Glutamatergic neuron (in vitro differentiated cells): ENCODE measurements at places on chromosomes 4 and X.

DNA sequence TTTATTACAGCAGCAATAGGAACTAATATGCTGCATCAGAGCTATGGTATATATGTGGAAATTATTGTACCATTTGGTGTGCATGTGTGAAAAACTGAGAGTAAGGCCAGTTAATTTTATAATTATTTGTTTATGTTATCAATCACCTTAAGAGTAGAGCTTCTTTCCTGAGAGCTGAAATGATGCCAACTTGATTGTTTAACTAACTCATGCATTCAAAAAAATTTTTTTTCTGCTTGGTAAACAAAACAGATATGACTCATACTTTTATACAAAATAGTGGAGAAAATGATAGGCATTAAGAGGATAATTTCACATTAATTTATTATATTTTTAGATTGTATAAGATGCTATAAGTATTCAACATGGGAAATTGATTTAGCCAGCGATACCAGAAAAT lies 622.7 kb downstream of the RAPGEF2 start:
- DNase-seq, result no peak

DNA sequence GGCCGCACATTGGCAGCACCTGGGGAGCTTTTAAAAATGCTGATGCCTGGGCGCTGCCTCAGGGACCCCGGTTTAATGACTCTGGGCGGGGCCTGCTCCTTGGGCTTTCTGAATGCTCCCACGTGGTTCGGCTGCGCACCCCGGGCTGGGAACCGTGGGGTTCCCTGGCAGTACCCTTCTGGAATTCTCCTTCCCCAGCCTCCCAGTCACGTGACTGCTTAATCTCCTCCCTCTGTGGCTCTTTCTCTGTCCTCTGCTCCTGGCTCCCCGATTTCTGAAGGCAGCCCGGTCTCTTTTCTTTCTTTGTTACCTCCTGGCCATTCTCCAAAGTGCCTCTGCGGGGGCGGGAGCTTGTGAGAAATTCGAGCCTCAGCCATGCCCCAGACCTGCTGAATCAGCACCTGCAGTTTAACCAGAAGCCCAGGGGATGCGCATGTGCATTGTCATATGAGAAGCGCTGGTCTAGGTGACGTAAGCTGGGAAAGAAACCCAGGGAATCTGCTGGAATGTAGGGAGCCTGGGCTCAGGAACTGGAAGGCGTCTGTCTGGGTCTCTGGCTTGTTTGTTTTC lies 16.6 kb downstream of the CLCN4 start:
- DNase-seq, result peak; percentile 25

GRCh38 chr4:182807767-182808548 lies 109.2 kb downstream of the DCTD start:
- DNase-seq, result peak; percentile 63

DNA sequence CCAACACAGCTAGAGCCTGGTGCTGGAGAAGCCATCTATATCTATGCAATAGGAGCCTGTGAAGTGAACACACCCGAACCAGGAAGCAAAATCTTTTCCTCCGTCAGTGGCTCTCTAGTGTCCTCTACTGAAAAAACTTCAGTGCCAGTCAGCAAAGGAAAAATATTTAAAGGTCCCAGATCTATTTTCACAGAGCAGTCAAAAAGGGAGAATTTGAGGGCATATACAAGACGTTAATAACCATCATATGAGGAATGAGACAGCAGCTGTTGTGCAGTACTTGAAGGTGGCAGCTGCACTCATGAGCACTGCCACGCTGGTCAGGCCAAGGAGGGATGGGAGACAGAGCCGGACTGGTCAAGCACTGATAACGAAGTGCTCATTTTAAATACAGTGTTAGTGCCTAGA lies 14.4 kb downstream of the MCUB start:
- DNase-seq, result no peak

DNA sequence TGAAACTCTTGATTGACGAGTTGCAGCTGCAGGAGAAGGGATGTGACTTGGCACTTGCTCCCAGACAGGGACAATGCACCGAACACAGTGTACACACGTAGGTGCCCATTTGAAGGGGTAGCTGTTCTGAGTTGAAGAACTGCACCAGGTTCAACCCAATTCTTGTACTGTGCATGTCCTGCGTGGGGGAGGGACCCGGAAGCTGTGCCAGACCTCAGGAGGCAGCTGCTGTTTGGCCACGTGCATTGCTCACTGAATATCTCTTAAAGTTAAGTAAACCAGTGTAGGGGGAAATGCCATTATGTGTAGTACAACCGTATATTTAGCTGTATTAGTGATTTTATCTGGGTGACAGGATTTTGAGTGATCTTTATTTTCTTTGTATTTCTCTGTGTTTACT lies 12.0 kb upstream of the RBBP7 start:
- no peak for DNase-seq

DNA sequence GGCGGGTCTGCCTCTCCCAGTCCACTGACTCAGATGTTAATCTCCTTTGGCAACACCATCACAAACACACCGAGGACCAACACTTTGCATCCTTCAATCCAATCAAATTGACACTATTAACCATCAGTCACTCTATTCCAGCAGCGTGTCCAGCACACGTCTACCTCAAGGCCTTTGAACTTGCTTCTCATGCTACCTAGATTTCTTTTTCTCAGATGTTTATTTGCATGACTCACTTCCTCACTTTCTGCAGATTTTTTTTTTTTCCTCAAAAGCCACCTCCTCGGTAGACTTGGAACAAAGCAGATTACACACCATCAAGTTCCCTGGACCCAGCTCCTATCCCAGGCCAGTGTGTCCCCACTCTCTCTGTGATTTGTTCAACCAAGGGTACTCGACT lies 49.5 kb downstream of the SUPT20HL2 start:
- DNase-seq, result no peak

GRCh38 chr4:69075061-69075792 lies 21.0 kb upstream of the UGT2B7 start:
- DNase-seq, result no peak

- DNase-seq, result no peak
These were observed 15.0 kb upstream of the MTNR1A start for GRCh38 chr4:186570193-186570996.

- DNase-seq, result no peak
These were observed 1.5 kb downstream of the N4BP2 start for GRCh38 chr4:40058121-40058520.

DNA sequence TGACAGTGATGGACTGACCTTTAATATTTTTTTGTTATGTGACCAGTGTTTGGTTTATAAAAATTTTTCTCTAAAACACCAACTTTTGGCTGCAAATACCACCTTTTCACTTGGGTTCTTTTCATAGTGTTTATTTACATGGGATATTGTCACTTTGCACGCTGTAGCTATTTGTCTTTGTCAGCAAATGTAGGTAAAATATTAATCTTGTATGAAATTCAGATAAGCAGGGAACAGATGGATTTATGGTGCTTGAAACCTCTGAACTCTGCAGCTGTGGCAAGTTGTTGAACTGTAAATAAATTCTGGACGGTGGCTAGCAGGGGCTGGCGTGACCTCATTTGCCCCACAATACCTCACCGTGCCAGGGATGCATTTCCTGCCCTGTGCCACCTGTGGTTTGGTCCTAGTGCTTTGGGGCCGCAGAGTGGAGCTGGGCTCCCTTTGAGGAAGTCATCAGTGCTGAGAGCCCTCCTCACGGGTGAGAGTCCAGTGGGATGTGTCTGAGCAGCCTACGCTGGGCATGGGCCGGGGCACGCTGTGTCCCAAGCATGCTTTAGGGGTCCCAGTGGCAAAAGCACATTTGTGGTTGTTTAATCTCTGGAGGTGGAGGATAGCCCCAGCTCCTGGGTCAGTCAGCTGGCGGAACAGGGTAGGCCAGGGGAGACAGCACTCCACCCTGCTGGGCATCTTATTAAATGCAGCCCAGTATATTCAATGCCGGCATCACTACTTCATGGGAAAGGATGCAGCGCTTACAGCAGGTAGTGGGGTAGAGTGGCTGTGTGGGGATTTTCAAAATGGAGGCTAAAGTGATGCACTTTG lies 108.6 kb downstream of the TBL1X start:
- no peak for DNase-seq

DNA sequence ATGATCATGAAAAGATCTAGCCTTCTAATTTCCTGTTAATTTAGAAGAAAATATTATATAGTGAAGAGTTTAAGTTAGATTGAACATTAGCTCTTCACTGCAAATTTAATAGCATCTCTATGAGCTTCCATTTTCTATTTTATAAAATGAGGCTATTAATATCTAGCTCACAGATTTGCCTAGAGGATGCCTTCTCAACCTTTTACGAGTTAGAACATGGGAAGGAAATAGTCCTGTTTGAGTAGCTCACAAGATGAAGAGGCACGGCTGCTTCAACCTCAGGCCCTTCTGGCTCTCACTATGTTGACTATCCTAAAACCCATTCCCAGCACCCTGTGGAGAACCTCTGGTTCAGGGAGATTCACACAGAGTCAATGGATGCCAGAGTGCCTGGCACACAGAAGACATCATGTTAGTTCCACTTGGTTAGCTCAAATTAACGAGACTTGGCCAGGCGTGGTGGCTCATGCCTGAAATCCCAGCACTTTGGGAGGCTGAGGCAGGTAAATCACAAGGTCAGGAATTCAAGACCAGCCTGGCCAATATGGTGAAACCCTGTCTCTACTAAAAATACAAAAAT lies 97.9 kb upstream of the GUCY1A1 start:
- DNase-seq, result no peak

- DNase-seq, result no peak
These were observed 229.3 kb upstream of the NEIL3 start for GRCh38 chr4:177080388-177080787.

- no peak for DNase-seq
These were observed 1973.0 kb upstream of the AGA start for GRCh38 chr4:179415037-179415846.

DNA sequence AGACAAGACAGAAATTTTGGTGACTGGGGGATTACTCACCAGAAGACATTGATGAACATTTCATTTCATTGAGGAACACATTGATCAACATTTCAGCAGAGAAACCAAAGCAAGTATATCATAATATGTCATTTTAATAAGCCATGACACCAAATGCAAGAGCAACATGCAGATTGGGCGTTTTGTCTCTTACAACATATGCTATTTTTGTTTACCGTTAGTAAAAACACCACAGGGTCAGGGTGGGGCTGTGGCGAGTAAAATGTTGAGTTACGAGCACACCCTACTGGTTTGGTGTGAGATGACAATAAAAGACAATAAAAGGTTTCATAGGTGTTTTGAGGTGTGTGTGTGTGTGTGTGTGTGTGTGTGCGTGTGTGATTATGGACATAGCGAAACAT lies 294.5 kb downstream of the PDGFC start:
- DNase-seq, result peak; percentile 19

DNA sequence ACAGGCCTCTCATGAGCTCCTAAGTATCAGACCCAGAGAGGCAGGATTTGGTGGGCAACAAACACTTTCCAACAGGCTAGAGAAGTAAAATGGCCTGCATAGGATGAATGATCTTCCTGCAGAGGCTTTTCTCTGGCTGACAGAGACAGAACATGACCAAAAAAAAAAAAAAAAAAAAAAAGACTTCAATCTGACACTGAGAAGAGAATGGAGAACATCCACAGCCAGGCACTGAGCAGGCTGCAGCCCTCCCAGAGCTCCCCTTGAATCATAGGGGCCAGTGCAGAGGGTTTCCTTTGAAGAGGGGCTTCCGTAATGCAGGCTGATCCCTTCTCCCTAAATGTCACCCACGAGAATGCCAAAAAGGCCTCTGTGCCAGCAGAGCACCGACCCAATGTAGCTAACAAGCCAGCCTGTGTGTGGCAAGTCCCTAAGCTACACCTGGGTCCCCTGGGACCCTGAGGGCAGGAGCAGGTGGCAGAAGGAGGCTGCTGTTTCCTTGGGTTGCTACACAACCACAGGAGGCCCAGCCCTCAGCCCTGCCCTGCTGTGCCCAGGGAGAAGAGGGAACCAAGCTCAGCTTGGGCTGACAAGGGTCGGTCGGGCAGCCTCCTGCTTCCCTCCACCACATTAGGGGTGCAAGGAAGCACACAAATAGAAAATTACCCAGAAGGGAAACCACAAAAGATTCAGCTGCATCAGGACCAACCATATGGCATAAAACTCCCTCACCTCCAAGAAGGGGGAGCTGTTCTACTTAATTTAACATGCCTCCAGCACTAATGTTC lies 55.6 kb downstream of the MAP7D2 start:
- DNase-seq, result peak; percentile 16

DNA sequence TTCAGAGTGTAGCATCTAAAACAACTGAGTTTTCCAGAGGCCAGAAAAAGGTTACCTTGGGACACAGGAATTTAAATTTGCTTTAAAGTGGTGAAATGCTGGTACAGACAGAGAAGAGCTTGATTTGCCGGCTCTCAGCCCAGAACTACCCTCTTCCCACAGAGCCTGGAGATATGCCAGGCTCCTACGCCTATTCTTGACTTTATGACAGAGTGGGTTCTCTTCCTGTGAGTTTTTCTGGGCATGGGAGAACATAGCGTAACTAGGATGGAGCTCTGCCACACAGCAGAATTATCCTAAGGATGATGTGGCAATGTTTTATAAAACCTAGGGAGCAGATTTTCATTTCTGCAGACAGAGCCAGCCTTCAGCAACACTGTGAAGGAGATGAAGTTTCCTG lies 241.8 kb downstream of the GRIA3 start:
- DNase-seq, result no peak
